ENCODE measurements at places on chromosomes 2 and 18.

DNA sequence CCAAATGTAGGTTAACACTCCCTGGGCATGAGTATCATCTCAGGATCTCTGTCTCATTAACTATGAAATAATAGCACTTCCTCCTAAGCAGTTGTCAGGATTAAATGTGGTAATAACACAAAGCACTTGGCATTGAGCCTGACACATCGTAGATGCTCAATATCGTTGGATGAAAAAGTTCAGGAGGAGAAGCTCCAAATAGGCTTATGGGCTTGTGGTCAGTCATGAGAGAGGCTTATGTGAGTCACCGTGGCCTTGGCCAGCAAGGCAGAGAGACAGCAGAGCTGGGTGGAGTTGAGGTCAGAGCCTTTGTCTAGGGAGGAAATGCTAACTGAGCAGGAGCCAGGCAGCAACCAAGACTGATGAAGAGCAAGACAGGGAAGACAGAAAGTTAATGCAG is 68.3 kb upstream of the PPM1B start:
- DNase-seq, result peak; percentile 75

- DNase-seq, result no peak
Observed at GRCh38 chr2:205555566-205556230, 126.6 kb upstream of the NRP2 start.

GRCh38 chr2:72415241-72415661 is 267.6 kb upstream of the CYP26B1 start:
- peak; percentile 67 for DNase-seq

GRCh38 chr2:44777537-44777936 is 164.0 kb upstream of the SIX3 start:
- DNase-seq, result no peak

DNA sequence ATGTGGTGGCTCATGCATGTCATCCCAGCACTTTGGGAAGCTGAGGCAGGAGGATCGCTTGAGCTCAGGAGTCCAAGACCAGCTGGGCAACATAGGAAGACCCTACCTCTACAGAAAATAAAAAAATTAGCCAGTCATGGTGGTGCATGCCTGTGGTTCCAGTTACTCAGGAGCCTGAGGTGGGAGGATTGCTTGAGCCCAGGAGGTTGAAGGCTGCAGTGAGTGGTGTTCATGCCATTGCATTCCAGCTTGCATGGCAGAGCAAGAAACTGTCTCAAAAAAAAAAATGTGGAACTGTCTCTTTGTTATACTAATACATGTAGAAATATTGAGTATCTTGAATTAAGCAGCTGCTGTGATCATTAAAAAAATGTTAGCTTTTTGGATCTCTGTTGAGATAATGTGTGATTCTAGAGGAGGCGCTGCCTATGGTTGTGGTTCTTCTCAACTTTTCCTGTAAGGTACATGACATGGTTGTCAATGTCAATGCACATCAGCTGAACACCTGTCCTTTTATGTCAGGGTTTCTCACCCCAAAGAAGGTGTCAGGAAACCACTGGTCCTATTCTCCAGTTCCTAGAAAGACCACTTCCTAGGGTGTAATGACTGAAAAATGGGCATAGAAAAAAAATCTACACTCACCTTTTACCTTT is 34.7 kb upstream of the IL1RL1 start:
- DNase-seq, result no peak
